ENCODE measurements at places on chromosomes 3 and 15. TPM values are rescaled to one million over a fixed set of nuclear protein-coding genes. Genes with fewer than 3 reads are reported as not detected.

Gene CHRM5
- total RNA-seq: not detected

DNA sequence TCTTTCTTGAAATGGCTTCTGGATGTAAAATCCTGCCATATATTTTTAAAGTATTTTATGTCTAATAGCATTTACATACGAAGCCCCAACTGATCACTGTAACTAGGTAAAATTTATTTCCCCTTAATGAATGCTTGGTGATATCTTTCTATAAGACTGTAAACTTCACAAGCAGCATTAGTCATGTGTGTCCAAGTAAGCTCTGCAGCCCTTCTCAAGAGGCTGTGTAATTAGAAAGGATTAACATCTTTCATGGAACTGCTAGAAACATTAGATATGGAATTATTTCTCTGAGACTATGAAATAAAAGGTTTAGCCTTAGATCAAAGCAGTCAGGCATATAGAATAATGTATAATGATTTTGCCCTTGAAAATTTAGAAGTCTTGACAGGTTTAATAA is 143.3 kb downstream of the EPHA3 start:
- no peak for ATAC-seq

Gene NPAP1
- not detected for total RNA-seq

GRCh38 chr3:139127101-139127500 is 82.4 kb upstream of the PRR23C start:
- no peak for ATAC-seq

GRCh38 chr3:36282766-36283165 is 97.5 kb upstream of the STAC start:
- ATAC-seq: no peak

Data from activated T-helper 17 cell treated with anti-CD3 and anti-CD28 coated beads, Interleukin-2, amount 50 U/mL, for 72 hours (primary cell).